ENCODE measurements at places on chromosomes 6 and 20. TPM values are rescaled to one million over a fixed set of nuclear protein-coding genes. Genes with fewer than 3 reads are reported as not detected.

The SLC17A3 gene
- not detected for total RNA-seq

The MOG gene
- total RNA-seq: not detected

The NEURL2 gene
- total RNA-seq: 1.7 TPM

The CST7 gene
- not detected for total RNA-seq

The F13A1 gene
- not detected for total RNA-seq

The CITED2 gene
- total RNA-seq: 1,561 TPM

The SLC44A4 gene
- not detected for total RNA-seq

The TMEM244 gene
- total RNA-seq: not detected

The SRSF12 gene
- total RNA-seq: not detected

GRCh38 chr6:27213544-27214125, 33.9 kb upstream of the PRSS16 start:
- DNase-seq: peak; percentile 38
- peaks cover 3% of the 10 kb centered on the region for H3K36me3 ChIP-seq
- peak overlapping the region; percentile 96 for H3K4me3 ChIP-seq
- H3K27ac ChIP-seq: no peak overlapping the region
- peaks cover 7% of the 10 kb centered on the region for H3K4me1 ChIP-seq

DNA sequence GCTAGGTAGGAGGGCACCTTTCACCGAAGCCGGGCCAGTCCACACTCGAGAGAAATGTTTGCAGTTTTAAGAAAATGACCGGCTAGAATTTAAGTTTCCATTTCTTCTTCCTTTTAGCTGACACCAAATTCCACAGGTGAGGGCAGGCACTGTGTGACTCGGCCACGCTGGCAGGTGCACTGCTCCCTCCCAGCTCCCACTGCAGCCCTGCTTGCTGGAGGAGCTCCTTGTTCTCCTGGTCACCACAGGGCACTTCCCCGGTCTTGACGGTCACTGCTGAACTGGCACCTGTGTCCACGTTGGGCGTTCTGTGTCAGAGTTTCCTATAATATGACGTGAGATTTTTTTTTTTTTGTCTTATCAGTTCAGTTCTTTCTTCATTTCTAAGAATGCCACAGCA, 3.6 kb upstream of the KIF25 start:
- no peaks in the 10 kb centered on the region for H3K4me1 ChIP-seq
- no peaks in the 10 kb centered on the region for H3K36me3 ChIP-seq
- no peak overlapping the region for H3K27ac ChIP-seq
- peaks cover 12% of the 10 kb centered on the region for H3K27me3 ChIP-seq

DNA sequence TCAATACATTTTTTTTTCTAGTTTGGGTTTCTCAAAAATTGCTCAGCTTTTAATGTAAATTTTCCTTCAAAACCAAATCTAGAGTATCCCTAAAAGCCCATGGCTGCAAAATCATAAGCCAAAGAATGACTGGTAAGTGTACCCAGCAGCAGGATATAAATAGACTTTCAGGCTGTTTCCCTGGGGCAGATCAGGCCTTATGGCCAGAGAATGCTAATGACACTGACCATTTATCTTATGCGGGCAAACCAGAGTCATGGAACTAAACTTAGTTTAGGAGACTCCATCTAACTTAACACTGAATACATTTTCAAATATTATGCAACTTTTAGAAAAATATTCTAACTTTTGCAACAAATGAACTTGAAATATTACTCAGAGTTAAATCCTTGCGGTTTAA, 7.4 kb downstream of the OSER1 start:
- DNase-seq: peak; percentile 63
- no peaks in the 10 kb centered on the region for H3K27me3 ChIP-seq
- peaks cover 73% of the 10 kb centered on the region for H3K36me3 ChIP-seq
- peak overlapping the region; percentile 88 for H3K27ac ChIP-seq
- H3K4me3 ChIP-seq: peak overlapping the region; percentile 79

- 0 out of 2 replicates have a peak overlapping the region, but pooled peaks have one; percentile 2 for H3K27ac ChIP-seq
- peaks cover 35% of the 10 kb centered on the region for H3K4me1 ChIP-seq
- DNase-seq: peak; percentile 20
- H3K4me3 ChIP-seq: no peak overlapping the region
- peaks cover 10% of the 10 kb centered on the region for H3K36me3 ChIP-seq
- no peaks in the 10 kb centered on the region for H3K27me3 ChIP-seq
Measured at GRCh38 chr6:20688710-20689500, 154.6 kb downstream of the CDKAL1 start.

GRCh38 chr6:97586344-97586743, 303.3 kb upstream of the MMS22L start:
- H3K27me3 ChIP-seq: no peaks in the 10 kb centered on the region
- DNase-seq: no peak
- H3K4me3 ChIP-seq: no peak overlapping the region
- no peaks in the 10 kb centered on the region for H3K36me3 ChIP-seq

DNA sequence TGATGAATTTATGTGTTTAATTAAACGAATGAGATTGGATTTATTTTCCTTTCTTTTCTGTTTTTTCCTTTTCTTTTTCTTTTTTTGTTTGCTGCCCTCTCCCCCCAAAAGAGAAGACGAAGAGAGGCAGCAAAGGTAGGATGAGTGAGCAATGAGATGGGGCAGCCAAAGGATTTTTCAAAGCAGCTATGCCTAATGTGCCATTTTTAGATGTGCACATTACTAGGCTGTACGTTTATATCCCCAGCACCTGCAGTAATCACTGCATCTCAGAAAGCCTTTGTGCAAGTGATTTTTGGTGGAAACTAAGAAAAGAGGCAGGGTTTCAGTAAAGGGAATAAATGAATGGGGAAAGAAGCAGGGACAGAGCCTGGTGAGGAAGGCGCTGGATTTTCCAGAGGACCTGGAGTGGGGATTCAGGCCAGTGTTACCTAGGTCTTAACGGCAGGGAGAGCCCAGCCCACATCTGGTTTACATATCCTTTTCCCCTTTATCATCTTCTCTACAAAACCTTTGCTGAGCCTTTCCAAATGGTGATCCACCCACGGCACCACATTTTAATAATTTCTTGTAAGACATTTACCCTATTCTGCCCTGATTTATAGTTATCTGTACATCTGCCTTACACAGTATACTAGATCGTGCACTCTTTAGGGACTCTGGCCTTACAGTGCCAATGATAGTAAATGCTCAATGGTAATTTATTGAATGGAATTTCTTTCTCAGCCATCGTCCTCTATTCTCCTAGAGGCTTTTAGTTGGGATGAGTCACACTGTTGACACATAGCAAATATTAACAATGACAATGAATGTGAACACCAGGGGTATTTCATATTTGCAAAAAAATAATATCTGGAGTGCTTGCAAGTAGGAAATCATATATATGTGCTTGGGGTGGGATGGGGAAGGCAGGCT, 38.3 kb upstream of the ATXN1 start:
- no peaks in the 10 kb centered on the region for H3K27me3 ChIP-seq
- no peak overlapping the region for H3K4me3 ChIP-seq
- peaks cover 36% of the 10 kb centered on the region for H3K4me1 ChIP-seq
- DNase-seq: no peak

DNA sequence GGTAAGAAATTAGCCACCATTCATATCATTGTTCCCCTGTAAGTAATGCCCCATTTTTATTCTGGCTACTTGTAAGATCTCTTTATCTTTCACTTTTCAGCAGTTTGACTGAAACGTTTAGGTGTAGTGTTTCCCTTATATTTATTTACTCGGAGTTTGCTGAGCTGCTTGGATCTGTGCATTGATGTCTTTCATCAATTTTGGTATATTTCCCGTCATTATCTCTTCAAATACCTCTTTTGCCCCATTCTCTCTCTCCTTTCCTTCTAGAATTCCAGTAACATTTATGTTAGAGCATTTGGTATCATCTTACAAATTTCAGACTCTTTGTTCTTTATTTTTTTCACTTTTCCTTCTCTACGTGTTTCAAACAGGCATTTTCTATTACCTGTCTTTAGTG, 9.2 kb upstream of the SLC13A3 start:
- no peak overlapping the region for H3K4me3 ChIP-seq
- no peaks in the 10 kb centered on the region for H3K4me1 ChIP-seq
- DNase-seq: no peak
- H3K27ac ChIP-seq: no peak overlapping the region
- H3K27me3 ChIP-seq: peaks cover 1% of the 10 kb centered on the region
- no peaks in the 10 kb centered on the region for H3K36me3 ChIP-seq

GRCh38 chr6:110042670-110043296, 64.7 kb downstream of the GPR6 start:
- H3K27ac ChIP-seq: no peak overlapping the region
- H3K36me3 ChIP-seq: no peaks in the 10 kb centered on the region
- peaks cover 21% of the 10 kb centered on the region for H3K4me1 ChIP-seq

DNA sequence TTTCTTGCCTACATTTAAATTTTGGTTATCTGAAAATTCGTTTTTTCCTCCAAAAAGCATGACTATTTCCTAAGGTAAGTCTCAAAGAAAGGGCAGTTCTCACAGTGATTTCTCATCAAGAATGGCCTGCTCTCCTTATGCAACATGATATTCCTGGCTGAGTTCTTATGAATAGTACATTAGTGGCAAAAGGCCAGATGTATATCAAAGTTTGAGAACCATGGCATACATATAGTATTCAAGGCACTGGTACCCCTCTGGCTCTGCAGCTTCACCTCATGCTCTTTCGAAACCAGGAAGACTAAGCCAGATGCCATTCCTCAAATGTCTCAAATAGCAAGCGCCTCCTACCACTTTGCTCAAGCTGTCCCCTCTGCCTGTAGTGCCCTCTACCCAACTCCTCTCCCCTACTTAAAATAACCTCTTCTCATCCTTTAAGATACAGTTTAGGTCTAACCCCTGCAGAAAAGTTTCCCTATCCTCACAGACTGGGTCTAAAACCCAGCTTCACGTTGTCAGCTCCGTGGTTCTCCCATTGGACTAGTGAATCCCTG, 280.3 kb downstream of the HACE1 start:
- no peak overlapping the region for H3K27ac ChIP-seq
- H3K4me3 ChIP-seq: no peak overlapping the region
- DNase-seq: no peak
- no peaks in the 10 kb centered on the region for H3K27me3 ChIP-seq
